NCI-H774 (cell line): ENCODE measurements at places on chromosomes 1 and 21.

DNA sequence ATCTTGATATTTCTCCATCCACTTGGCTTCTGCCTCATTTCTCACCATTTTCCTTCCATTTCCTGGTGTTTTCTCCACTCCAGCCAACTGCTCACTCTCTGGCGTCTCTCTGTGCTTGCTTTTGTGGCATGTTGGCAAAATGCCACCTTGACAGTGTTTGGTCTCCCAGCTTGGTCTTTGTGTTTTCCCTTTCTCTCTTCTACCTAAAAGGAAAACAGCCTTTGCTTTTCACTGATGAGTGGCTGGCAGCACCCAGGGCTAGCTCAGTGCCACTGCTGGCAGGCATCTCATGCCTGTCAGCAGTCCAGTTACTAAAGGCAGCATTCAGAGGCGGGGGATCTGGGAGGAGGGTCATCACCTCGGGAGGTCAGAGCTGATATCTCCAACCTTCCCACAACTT lies 55.3 kb upstream of the DSCAM start:
- peak; percentile 22 for DNase-seq

DNA sequence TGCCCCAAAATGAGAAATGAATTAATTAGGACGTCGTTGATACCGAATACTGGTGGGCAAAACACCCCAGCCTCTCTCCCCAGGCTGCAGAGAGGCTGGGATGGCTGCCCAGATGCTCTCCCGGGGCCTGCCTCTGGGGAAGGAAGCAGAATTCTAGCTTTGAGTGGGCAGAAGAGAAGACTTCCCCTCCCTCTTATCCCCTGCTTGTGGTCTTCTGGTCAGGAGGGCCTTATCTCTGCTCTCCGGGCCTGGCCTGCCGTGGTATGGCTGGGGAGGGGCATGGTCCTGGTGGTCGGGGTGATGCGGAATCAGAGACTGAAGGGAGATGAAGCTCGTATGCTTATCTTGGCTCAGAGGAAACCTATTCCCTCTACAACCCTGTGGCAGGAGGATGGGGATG lies 9.8 kb upstream of the CSF3R start:
- DNase-seq, result no peak

DNA sequence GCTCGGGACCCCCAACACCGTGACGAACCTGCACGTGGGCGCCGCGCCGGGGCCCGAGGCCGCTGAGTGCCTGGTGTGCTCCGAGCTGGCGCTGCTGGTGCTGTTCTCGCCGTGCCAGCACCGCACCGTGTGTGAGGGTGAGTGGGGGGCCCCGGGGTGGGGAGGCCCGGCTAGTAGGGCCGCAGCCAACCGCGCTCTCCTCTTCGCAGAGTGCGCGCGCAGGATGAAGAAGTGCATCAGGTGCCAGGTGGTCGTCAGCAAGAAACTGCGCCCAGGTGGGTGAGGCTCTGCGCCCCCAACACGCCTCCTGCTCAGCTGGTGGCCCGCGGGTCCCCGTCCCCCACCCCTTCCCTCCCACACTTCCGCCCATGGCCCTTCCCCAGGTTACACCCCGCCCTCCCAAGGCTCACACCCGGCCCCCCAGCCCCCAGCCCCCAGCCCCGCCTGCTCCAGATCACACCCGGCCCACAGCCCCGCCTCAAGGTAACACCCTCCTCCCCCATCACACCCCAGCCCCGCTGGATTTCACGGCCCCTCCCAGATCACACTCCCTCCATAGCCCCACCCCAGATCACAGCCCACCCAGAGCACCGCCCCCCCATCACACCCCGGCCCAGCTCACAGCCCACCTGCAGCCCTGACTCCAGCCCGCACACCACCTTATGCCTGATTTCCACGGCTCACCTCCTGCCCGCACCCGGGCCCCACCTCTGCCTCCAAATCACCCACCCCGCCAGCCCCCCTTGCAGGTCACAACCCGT lies 2.4 kb upstream of the MMP23B start:
- DNase-seq, result no peak

GRCh38 chr1:165420655-165421054 lies 24.3 kb downstream of the RXRG start:
- no peak for DNase-seq

DNA sequence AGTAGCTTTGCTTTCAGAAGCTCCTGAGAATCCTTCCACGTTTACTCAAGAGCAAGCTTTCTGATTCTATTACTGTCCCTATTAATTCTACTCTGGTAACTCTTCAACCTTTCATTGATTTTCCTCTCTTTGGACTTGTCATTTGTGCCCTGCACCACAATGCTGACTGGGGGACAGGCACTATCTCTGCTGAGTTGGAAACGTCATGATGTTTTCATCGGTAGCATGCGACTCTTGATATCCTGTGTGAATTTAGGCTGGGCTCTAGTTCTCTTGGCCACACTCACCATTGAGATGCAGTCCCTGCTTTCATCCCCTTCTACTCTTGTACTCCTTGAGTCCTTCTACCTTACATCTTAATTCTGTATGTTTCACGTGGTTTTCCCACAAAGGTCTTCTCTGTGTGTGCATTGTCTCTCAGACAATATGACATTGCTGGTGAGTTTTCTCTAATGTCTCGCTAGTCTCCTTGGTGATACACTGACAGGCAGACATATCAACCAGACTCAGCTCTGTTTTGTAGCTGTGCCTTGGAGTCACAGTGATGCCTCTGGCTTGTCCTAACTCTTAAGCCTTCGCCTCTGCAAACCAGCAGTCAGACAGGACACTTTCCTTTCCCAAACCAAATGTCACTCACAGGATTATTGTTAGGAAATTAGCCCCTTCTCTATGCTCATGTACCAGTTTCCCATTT lies 223.6 kb upstream of the ADGRL2 start:
- DNase-seq, result no peak

DNA sequence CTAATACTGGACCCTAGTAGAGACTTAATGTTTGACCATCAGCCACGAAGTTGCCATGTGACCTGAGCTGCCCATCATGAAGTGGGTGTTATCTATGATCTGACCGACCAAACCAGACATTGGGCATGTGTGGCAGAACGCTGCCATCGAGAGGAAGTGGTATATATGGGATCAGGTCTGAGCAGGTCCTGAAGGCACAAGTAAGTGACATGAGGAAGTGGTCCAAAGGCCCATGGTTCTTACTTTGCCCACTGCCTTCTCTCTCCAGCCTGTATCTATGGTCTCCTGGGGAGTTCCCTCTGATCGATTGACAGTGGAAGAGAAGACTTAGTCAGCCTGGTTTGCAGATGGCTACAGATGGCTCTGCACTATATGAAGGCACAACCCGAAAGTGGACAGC lies 7.9 kb downstream of the SPSB1 start:
- no peak for DNase-seq

GRCh38 chr21:32412162-32413014 lies at the start of gene EVA1C:
TSS of gene EVA1C (plus strand) at chr21:32412706. CDS start at chr21:32412854, 148 bp downstream.
- peak; percentile 57 for DNase-seq

DNA sequence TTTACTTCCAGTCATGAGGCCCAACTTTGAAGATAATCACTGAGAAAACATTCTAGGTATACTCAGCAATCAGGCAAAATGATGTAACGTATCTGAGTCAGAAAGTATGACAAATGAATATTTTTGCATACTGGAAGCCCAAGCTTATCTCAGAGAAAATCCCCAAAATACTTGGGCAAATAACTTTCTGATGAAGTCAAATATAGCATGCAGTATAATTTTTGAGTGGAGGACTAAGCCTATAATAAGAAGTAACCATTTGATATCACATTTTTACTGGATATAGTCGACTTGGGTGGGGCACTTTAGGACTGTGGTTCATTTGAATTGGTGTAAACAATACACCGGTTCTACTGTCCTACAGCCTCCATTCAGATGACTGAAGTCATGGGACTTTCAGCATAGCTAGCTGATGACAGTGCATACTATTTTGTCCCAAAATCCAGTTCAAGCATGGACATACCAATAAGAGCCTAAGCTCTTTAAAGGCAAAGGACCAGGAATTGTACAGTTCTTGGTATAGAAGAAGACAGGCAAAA lies 2.3 kb upstream of the GADD45A start:
- DNase-seq, result no peak

DNA sequence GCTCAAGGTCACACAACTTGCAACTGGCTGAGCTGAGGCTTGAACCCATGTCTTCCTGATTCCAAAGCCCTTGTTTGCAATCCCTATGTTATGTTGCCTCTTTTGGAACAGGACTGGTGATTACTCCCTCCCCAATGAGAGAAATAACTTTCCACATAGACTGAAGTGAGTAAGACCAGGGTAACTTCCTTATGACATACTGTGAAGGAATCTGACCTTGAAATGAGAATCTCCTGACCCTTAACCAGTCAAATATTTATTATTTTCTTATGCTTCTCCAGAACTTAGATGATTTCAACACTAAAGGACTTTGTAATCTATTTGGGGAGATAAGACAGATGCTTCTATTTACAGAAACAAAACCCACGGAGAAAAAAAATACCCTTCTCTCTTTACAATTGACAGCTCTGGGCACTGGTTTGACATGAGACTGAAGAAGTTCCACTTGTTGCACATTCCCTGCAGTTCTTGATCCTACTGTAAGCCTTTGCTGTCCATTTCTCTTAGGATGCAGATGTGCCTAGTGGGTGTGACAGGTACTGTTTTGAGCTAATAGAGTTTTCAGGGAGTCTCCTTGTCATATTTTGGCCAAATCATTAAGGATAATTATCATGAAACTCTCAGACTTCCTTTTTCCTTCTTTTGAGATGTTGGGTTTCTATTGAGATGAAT lies 3.9 kb upstream of the RPTN start:
- no peak for DNase-seq

GRCh38 chr1:65994223-65994622 lies 201.5 kb downstream of the PDE4B start:
- DNase-seq, result no peak

GRCh38 chr1:105243969-105244368 lies 1494.3 kb downstream of the AMY1C start:
- DNase-seq, result no peak
